ENCODE measurements at places on chromosomes 5 and 9.

DNA sequence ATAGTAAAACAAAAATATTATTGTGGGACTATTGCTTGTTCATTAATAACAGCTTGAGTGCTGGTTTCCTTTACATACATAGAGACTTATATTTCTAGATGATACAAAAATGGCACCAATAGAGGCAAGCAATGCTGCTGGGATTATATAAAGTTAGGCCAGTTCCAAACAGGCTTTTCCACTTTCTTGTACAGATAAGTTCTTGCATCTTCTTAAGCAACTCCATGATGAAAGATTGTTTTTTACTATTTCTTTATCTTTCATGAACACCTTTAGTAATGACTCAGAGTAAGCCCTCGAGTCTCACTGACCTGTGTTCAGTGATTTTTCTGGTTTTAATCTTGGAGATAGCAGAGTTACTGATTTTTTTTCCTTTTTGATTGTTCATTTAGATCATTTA, 324.4 kb downstream of the PRR16 start:
- H3K36me3 ChIP-seq = no peaks in the 10 kb centered on the region
- peaks cover 7% of the 10 kb centered on the region for H3K4me1 ChIP-seq
- no peak overlapping the region for H3K27ac ChIP-seq
- DNase-seq = no peak
- no peak overlapping the region for H3K4me3 ChIP-seq

DNA sequence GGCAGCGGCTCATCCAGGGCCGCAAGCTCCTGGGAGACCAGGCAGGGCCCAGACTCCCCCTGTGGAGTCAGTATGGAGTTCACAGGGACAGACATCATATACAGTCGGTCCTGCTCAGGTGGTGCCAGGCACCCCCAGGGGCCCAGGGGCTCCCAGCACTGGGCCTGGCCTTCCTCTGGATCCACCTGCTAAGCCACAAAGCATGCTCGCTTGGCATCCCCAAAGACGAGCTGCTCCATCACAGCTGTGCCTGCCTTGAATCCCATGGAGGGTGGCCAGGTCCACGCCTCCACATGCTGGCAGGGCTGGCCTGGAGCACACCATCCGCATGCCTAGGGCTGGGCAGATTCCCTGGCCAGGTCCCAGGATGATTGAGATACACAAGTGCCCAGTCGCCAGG, 4.6 kb downstream of the BICD2 start:
- H3K27ac ChIP-seq = no peak overlapping the region
- peaks cover 10% of the 10 kb centered on the region for H3K36me3 ChIP-seq
- H3K27me3 ChIP-seq = no peaks in the 10 kb centered on the region
- no peak overlapping the region for H3K4me3 ChIP-seq
- no peak for DNase-seq

GRCh38 chr5:148853868-148854267, 27.5 kb downstream of the ADRB2 start:
- H3K27ac ChIP-seq = no peak overlapping the region
- H3K4me1 ChIP-seq = no peaks in the 10 kb centered on the region
- no peak for DNase-seq
- no peaks in the 10 kb centered on the region for H3K36me3 ChIP-seq

GRCh38 chr9:88289532-88289931, 98.7 kb upstream of the SPIN1 start:
- no peaks in the 10 kb centered on the region for H3K4me1 ChIP-seq
- peak overlapping the region; percentile 39 for H3K27ac ChIP-seq
- H3K36me3 ChIP-seq = peaks cover 5% of the 10 kb centered on the region
- DNase-seq = no peak

- H3K36me3 ChIP-seq = no peaks in the 10 kb centered on the region
- peaks cover 6% of the 10 kb centered on the region for H3K4me1 ChIP-seq
- peaks cover 42% of the 10 kb centered on the region for H3K27me3 ChIP-seq
- no peak overlapping the region for H3K4me3 ChIP-seq
Observed at GRCh38 chr9:124099860-124100259, 88.3 kb downstream of the LHX2 start.

- H3K36me3 ChIP-seq = peaks cover 4% of the 10 kb centered on the region
- DNase-seq = no peak
- H3K4me3 ChIP-seq = no peak overlapping the region
- no peak overlapping the region for H3K27ac ChIP-seq
- peaks cover 9% of the 10 kb centered on the region for H3K27me3 ChIP-seq
Observed at GRCh38 chr9:108039493-108039892, 549.9 kb upstream of the KLF4 start.

- peaks cover 56% of the 10 kb centered on the region for H3K4me1 ChIP-seq
- no peak overlapping the region for H3K27ac ChIP-seq
- no peak overlapping the region for H3K4me3 ChIP-seq
- no peak for DNase-seq
- H3K27me3 ChIP-seq = no peaks in the 10 kb centered on the region
Observed at GRCh38 chr5:95907067-95907705, 54.5 kb downstream of the ELL2 start.

DNA sequence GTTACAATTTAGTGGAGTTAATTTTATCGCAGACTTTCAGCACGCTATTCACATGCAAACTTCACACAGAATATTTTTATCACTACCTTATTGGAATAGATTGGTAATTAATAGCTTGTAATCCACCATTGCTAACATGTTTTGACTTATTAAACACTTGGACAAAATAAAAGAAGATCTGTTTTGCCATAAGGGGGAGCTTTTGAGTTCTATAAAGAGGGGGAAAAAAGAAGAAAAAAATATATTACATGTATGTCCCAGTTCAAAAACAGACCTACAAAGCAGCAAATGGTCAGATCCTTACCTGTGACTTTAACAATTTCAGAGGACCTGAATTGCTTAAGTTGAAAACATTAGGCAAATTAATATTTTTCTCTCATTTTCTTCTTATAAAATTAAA, 1.2 kb upstream of the PAPPA start:
- DNase-seq = no peak
- H3K4me3 ChIP-seq = peak overlapping the region; percentile 50
- H3K36me3 ChIP-seq = no peaks in the 10 kb centered on the region
- H3K4me1 ChIP-seq = peaks cover 45% of the 10 kb centered on the region

DNA sequence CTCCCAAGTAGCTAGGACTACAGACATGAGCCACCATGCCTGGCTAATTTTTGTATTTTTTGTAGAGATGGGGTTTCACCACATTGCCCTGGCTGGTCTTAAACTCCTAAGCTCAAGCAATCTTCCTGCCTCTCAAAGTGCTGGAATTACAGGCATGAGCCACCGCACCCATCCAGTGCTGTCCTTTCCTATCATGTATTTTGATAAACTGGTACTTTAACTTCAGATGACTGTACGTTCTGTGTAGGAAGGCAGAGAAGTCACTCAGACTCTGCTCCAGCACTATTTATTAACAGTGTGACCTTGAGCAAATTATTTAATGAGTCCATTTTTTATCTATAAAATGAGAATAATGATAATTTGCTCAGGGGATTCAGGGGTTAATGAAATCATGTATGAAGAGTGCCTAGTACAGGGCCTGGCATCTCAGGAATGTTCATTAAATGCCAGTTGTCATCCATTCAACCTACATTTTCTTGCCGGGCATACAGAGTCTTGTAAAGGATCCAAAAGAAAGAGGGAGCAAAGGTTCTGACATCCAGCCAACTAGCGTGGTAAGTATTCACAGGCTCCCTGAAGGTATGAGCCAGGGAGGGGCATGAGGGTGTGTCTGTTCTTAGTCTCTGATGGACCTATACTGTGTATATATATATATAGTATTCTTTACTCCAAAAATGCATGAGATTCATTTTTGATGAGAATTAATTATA, 201.9 kb downstream of the PBX3 start:
- peaks cover 18% of the 10 kb centered on the region for H3K36me3 ChIP-seq
- no peak overlapping the region for H3K4me3 ChIP-seq
- H3K4me1 ChIP-seq = no peaks in the 10 kb centered on the region
- peaks cover 9% of the 10 kb centered on the region for H3K27me3 ChIP-seq
- H3K27ac ChIP-seq = no peak overlapping the region

GRCh38 chr9:98533132-98533531, 175.6 kb downstream of the GABBR2 start:
- no peak for DNase-seq
- peaks cover 8% of the 10 kb centered on the region for H3K27me3 ChIP-seq
- no peak overlapping the region for H3K4me3 ChIP-seq
- no peaks in the 10 kb centered on the region for H3K36me3 ChIP-seq

GRCh38 chr5:36656556-36656955, 50.1 kb downstream of the SLC1A3 start:
- peaks cover 1% of the 10 kb centered on the region for H3K36me3 ChIP-seq
- H3K27ac ChIP-seq = no peak overlapping the region
- no peaks in the 10 kb centered on the region for H3K27me3 ChIP-seq
- peaks cover 47% of the 10 kb centered on the region for H3K4me1 ChIP-seq
- no peak for DNase-seq

- peaks cover 34% of the 10 kb centered on the region for H3K27me3 ChIP-seq
- peaks cover 34% of the 10 kb centered on the region for H3K4me1 ChIP-seq
- no peak overlapping the region for H3K27ac ChIP-seq
- no peaks in the 10 kb centered on the region for H3K36me3 ChIP-seq
- DNase-seq = no peak
- peak overlapping the region; percentile 75 for H3K4me3 ChIP-seq
Observed at GRCh38 chr9:113465599-113466140, 2.1 kb downstream of the RGS3 start.

- no peak overlapping the region for H3K27ac ChIP-seq
- no peaks in the 10 kb centered on the region for H3K27me3 ChIP-seq
- H3K4me1 ChIP-seq = no peaks in the 10 kb centered on the region
- DNase-seq = no peak
- no peak overlapping the region for H3K4me3 ChIP-seq
- peaks cover 71% of the 10 kb centered on the region for H3K36me3 ChIP-seq
Observed at GRCh38 chr5:123582550-123583285, 70.7 kb downstream of the CSNK1G3 start.

GRCh38 chr9:114093761-114094505, 5.2 kb downstream of the KIF12 start:
- H3K4me3 ChIP-seq = no peak overlapping the region
- DNase-seq = no peak
- no peaks in the 10 kb centered on the region for H3K36me3 ChIP-seq
- peaks cover 24% of the 10 kb centered on the region for H3K4me1 ChIP-seq
- peaks cover 35% of the 10 kb centered on the region for H3K27me3 ChIP-seq
- no peak overlapping the region for H3K27ac ChIP-seq

- peaks cover 4% of the 10 kb centered on the region for H3K36me3 ChIP-seq
- no peaks in the 10 kb centered on the region for H3K27me3 ChIP-seq
- peaks cover 14% of the 10 kb centered on the region for H3K4me1 ChIP-seq
- no peak overlapping the region for H3K4me3 ChIP-seq
- no peak overlapping the region for H3K27ac ChIP-seq
- DNase-seq = no peak
Observed at GRCh38 chr5:168209244-168209995, 82.0 kb upstream of the WWC1 start.

DNA sequence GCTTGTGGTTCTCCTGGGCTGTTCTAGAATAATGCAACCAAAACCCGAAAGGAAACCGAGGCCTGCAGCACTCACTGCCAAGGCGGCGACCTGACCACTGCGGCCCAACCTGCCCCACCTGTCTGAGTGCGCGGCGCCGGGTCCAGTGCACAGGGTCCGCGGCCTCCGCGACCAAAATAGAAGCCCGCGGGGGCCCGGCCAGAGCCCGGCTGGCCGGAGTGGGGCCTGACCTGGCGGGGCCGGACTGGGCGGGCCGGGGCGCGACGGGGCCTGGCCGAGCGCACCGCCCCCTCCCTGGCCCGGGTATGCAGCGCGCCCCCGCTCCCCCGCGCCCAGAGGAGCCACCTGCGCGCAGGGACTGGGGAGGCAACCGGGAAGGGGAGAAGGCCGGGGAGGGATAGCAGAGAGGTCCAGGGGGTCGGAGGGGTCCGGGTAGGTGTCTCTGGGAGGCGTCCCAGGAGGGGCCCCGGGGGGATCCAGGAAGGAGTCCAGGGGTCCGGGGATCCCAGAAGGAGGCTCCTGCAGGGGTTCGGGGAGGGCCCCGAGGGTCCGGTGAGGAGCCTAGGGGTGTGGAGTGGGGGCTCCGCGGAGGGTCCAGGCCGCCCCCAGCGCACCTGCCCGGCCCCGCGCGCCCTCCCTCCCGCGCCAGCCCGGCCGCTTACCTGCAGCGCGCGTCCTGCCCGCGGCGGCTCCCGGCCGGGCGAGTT, 503 bp downstream of the SEMA4D start:
- no peaks in the 10 kb centered on the region for H3K36me3 ChIP-seq
- H3K27ac ChIP-seq = no peak overlapping the region
- peak; percentile 52 for DNase-seq
- H3K4me3 ChIP-seq = peak overlapping the region; percentile 81
- peaks cover 61% of the 10 kb centered on the region for H3K4me1 ChIP-seq
- H3K27me3 ChIP-seq = peaks cover 3% of the 10 kb centered on the region

DNA sequence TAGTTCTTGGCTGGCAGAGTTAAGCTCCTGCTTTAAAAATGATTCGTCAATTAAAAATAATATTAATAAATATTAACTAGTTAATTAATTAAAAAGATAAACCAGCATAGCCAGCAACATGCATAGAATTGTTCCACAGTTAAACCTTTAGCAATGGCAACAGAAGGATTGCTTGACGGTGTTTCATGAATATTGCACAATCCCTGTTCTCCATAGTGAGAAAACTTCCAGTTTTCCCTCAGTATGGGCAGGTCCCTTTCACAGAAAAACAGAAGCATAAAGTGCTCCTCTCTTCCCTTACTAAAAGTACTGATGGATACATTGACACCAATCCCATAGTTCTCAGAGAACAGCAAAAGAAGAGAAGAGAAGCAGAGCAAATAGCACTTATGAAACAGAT, 71.4 kb upstream of the CAST start:
- no peak overlapping the region for H3K27ac ChIP-seq
- H3K36me3 ChIP-seq = no peaks in the 10 kb centered on the region

- H3K36me3 ChIP-seq = no peaks in the 10 kb centered on the region
- H3K27ac ChIP-seq = no peak overlapping the region
- H3K4me1 ChIP-seq = peaks cover 19% of the 10 kb centered on the region
- no peak overlapping the region for H3K4me3 ChIP-seq
- H3K27me3 ChIP-seq = peaks cover 29% of the 10 kb centered on the region
Observed at GRCh38 chr9:136049491-136050265, 45.4 kb downstream of the NACC2 start.

- no peak overlapping the region for H3K27ac ChIP-seq
- H3K4me1 ChIP-seq = peaks cover 28% of the 10 kb centered on the region
- H3K4me3 ChIP-seq = no peak overlapping the region
- peak; percentile 58 for DNase-seq
Observed at GRCh38 chr5:142151436-142152383, 43.1 kb downstream of the NDFIP1 start.

- H3K4me1 ChIP-seq = peaks cover 32% of the 10 kb centered on the region
- no peak for DNase-seq
- no peak overlapping the region for H3K4me3 ChIP-seq
- H3K27ac ChIP-seq = no peak overlapping the region
- peaks cover 5% of the 10 kb centered on the region for H3K27me3 ChIP-seq
Observed at GRCh38 chr5:95727764-95728191, 3.4 kb upstream of the RHOBTB3 start.

Measured in nephron progenitor cell (in vitro differentiated cells).